ENCODE measurements at places on chromosomes 5 and 9.

DNA sequence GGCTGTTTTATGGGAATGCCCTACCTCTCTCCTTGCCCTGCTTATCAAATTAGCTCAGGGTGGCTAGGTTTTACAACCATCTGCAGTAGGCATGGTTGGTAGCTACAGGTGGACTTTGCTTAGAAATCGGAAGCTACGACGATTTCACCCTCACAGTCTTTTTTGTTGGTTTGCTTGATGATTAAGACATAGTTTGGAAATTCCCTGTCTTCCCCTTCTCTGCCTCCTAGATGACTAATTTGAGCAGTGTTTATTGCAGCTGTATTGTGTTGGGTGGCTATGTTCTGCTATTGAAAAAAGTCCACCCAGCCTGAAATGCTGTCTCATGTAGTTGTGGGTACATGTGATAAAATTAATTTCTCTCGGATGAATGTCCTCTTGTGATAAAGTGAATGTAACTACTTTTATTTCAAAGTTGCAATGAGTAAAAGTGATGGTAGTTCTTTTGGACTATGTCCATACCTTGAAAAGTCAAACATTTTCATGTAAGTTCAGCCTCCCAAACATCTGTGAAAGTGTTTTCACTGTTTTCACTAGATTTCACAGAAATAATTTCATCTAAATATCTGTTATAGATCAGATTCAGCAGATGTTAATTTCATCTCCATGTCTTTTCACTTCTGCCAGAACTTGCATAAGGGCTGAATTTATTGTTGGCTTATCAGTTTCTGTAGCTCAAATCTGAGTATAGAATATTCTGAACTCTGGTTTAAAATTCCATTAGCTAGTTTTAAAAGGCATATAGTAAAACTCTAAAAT is 37.3 kb upstream of the FYB1 start:
- peak; percentile 48 for DNase-seq

GRCh38 chr5:96651047-96651446 is 11.1 kb upstream of the CAST start:
- DNase-seq, result no peak

DNA sequence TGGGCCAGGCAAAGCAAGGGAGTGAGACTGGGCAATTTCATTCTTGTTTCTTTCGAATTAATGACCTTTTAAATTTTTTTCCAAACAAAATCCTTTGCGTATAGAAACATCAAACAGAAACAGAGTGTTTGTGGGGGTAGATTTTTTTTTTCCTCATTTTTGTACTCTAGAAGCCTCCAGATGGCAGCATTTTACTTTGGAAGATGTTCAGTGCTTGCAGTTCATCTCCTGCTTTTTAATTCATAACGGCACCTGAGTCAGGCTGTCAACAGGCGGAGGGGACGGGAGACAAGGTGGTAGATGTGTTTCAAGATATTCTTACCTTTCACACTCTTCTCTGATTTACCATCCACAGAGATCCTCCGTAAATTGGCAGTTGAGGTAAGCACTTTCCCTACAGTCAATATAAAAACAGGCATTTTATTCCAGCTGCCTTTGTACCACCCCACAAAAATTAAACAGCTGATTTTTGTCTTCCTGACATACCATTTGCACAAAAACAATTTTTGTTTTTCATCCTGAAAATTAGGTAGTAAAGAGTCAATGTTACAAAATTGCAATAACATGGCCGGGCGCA is 99.5 kb upstream of the FBXL17 start:
- no peak for DNase-seq

- DNase-seq, result no peak
These were observed 57.4 kb upstream of the ANGPTL2 start for GRCh38 chr9:127179633-127180441.

DNA sequence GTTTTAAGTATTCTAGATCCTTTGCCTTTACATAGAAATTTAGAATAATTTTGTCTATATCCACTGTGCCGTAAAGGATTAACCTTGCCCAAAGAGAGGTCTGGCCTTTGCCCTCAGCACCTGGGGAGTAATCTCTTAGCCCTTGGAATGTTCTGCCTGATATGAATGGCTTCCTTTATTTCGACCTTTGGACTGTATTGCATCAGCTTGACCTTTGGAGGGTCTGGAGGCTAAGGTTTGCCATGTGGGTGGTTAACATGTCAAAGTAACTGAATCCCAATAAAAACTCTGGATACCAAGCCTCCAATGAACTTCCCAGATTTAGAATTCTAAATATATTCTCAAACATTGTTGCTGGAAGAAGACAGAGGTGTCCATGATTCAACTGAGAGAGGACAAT is 54.7 kb downstream of the NR2F1 start:
- DNase-seq, result no peak

- DNase-seq, result no peak
These were observed 23.9 kb upstream of the DMRT3 start for GRCh38 chr9:952546-952945.

DNA sequence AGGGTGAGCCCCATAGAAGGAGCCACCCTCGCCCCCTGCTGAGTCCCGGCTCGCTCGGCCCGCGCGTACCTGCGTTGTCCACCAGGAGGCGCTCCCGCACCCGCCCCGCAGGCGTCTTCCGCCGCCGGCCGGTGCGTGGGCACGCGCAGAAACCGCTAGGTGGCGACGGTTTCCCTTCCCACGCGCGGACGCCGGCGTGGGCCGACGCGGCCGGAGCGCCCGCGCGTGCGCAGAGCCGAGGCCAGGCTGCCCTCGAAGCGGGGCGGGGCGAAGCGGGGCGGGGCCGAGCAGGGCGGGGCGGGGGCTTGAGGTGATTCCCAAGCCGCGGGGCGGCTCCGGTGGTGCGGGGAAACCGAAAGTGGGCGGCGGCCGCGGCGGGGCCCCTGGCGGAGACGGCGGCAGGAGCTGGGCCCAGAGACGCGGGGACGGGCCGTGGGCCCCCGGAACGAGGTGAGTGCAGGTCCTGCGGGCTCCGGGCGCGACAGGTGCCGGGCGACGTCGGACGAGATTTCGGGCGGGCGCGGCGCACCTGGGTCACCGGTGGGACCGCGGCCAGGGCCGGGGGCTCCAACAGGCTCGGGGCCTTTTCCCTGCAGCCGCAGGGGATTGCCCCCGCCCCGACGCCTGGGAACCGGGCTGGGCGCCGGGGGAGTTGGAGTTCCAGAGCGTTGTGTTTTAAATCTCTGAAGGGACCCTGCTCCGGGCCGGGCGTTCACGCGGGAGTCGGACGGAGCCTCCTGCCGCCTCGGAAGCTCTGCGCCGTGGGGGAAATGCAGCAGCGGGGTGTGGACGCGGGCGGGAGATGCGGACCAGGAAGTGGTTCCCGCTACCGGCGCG is at the start of gene TDRD7:
Gene TDRD7 (plus strand): TSS at position 308 of the 837 bp plus-strand sequence. CDS start 16,370 bp downstream, outside the sequence.
- DNase-seq, result peak; percentile 98

DNA sequence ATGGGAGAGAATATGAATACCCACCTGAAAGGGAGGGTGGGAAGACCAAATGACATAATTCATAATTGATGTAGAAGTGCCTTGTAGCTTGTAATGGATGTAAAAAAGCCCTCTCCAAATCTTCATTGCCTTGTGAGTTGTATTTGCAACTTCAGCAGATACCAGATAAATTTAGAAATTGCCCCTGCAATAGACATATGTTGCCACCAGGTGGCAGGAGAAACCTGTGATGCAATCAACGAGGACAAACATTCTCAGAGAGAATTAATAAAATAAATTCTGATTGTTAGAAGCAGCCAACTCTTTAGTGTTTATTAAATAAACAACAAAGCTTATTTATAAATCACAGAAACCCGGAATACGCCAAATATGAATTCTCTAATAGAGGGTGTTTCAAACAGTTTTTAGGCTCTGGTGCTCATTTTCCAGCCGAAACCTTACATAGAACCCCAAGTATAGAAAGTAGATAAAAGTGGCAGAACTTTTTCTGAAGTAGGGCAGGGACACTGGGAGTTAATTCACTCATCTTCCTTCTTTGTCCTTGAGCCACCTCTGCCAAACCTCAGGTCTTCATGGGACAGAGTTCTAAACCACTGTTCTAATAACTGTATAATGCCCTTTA is 147.8 kb downstream of the TMEM38B start:
- DNase-seq, result peak; percentile 20

DNA sequence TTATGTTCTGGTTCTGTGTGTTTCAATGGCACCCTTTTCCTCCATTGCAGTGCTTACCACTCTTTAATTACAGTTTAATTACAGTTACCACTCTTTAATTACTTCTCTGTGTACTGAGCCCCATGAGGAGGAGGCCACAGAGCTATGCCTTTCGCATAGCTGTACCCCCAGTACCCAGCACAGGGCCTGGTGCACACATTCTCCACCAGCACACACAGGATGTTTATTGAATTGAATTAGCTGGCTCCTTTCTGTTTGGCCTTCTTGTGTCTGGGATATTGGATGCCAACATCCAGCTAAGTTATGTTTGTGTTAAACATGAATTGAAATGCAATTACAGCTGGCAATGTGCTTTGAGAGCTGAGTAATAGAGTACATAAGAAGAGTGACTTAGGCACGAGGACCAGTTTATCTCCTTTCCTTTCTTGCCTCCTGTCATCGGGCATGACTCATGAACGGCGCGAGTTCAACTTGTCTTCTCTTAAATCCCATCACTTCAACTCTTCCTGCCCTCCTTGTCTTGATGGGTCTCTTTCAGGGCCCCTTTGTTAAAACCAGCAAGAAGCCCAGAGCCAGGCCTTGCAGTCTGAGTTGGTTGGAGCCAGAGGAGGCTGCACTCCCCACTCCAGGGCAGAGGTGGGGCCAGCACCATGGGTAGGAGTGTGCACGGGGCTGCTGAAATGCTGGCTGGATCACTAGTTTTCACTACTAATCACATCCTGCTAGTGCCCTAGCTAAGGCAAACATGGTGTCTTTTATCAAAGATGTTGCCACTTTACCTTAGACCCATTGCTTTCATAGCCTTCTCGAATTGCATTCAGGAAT is 37.4 kb downstream of the MVB12B start:
- no peak for DNase-seq

GRCh38 chr9:134365115-134365596 is 38.9 kb downstream of the RXRA start:
- no peak for DNase-seq

DNA sequence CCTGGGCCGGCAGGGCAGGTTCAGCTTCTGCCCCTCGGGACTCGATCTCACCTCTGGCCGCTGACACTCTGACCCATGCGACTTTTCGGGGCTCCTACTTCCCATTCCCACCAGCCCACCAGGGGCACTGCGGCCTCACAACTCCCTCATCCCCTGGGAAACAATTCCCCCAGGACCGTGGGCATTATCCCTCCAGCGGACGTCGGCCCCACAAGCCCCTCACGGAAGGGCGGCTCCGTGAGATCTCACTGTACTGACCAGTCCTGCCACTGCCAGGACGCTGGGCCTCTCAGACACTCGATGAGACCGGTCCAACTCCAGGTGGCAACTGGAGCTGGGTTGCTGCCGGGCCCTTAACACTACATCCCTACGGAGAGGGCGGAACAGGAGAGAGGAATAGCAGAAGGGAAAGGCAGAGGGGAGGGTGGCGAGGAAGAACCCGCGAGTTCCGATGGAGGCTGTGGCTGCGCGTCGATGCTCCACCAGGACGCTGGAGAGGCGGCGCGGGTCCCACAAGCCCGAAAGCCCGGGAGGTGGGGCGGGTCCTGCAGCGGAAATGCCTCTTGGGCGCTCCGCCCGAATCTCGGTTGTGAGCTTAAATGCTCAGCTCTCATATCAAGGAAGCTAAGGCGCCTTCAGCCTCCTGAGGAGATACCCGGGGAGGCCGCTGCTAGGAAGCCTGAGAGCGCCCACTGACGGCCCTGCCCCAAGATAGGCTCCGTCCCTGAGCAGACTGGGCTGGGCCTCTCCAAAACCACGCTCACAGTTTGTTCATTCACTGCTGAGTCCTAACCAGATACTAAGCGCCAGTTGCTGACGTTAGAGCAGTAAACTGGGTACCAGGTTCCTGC is 36.3 kb downstream of the VCP start:
- DNase-seq, result no peak

DNA sequence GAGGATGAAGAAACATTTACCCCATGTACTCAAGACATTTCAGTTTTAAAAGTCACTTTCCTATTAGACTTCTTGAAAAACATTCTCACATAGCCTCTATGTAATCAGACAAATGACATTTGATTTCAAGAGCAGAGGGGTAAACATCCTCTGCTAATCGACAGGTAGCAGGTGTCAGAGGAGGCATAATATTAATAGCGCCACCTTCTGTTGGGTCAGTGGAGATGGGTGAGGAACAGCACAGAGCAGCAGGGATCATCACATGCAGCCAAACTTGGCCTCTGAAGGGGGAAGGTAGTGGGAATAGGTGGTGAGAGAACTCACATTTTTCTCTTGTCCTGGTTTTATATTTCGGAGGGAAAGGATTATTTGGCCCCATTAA is 3.3 kb upstream of the LSM11 start:
- DNase-seq, result no peak

- DNase-seq, result no peak
These were observed 79.1 kb downstream of the LHFPL2 start for GRCh38 chr5:78569441-78569840.

GRCh38 chr9:36867241-36867640 is 166.8 kb downstream of the PAX5 start:
- DNase-seq, result no peak

DNA sequence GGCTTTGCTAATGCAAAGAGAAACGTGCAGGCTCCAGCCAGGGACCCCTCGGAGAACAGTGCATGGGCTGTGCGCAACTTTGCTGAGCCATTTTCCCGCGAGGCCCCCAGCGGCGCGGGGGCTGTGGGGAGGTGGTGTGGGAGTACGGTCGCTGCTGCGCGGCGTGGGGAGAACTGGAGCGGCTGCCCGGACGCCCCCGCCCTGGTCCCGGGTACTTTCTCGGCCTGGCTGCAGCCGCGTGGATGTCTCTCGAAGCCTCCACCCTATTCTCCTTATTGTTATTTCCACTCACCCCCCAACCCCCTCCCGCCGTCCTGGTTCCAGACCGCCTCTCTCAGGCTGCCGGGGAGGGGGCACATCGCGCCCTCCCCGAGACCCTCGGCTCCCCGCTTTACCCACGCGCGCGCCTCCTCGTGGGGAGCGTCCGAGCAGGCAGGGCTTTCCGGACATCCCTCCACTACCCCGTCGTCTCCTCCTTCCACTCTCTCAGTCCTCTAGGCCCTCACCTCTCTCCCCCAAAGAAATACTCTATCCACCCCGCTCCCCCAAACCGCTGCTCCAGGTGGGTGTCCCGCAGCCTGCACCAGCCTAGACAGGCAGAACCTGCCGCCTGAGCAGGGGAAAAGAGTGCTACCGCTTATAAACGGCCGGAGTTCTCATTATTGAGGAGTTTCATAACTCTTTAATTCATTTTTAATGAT is 68.6 kb upstream of the TBCA start:
- no peak for DNase-seq

DNA sequence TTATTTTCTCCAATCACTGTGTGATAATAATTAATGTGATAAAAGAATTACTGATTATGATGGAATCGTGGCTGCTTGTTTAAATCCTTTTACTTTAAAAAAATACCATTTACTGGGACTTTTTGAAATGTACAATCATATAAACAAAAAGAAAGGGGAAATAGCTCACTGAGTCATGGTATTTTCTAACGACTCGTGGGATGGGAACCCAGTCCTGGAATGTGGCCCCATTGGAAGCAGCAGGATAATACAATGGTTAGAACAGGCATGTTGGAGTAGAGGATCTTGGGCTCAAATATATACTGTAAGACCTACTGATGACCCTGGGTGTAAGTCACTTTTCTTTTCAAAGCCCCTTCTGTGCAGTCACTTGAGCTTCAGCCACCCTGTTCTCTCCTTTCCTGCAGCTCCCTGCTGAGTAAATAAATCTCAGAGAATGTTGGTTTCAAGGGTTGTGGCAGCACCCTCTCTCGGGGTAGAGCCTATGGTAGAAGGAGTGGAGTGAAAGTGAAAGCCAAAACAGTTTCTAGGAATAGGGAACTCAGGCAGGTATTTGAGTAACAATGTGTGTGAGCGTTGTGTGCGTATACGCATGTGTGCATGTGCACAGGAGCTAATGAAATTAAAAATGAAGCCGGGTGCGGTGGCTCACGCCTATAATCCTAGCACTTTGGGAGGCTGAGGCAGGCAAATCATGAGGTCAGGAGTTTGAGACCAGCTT is 40.8 kb upstream of the LARP1 start:
- no peak for DNase-seq

Data from H54 (cell line).